Glutamatergic neuron (in vitro differentiated cells): ENCODE measurements at places on chromosomes 6 and 20.

GRCh38 chr6:106744781-106745180 is 115.4 kb downstream of the QRSL1 start:
- no peak overlapping the region for H3K27ac ChIP-seq
- peaks cover 25% of the 10 kb centered on the region for H3K4me1 ChIP-seq
- no peak overlapping the region for H3K4me3 ChIP-seq

DNA sequence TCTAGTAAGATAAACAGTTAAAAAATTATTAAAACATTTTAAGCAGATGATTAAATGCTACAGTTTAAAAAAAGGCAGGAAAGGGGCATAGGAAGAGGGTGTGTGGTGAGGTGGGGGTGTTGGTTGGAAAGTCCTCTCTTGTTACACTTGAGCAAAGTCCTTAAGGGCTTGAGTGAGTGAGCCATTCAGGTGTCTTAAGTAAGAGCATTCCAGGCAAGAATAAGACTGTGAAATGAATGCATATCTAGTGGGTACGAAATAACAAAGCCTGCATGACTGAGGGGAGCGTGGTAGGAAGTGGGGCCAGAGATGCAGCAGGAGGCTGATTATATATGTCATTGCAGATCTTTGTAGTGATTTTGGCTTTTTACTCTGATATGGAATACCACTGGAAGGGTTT is 5.1 kb downstream of the CDKAL1 start:
- peaks cover 1% of the 10 kb centered on the region for H3K27me3 ChIP-seq
- peaks cover 4% of the 10 kb centered on the region for H3K4me1 ChIP-seq
- H3K4me3 ChIP-seq: no peak overlapping the region
- no peaks in the 10 kb centered on the region for H3K36me3 ChIP-seq
- H3K27ac ChIP-seq: no peak overlapping the region
- DNase-seq: no peak

DNA sequence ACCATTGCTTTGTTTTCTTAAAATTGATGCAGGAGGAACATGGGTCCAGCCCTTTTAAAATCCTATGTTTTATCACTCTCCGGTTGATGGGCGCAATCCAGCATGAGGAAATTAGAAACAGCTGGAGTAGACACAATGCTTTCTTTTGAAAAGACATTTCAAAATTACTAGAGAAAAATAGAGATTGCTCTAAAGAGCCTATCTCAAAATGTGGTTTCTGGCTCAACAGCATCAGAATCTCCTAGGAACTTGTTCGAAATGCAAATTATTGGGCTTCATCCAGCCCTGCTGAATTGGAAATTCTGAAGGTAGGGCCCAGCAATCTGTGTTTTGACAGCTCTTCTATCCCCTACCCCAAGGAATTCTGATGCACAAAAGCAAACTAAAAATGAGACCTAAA is 190.8 kb upstream of the BMP2 start:
- no peak overlapping the region for H3K4me3 ChIP-seq
- no peak for DNase-seq
- no peak overlapping the region for H3K27ac ChIP-seq

GRCh38 chr6:159430323-159430722 is 261.1 kb downstream of the FNDC1 start:
- no peak overlapping the region for H3K27ac ChIP-seq
- H3K27me3 ChIP-seq: peaks cover 1% of the 10 kb centered on the region
- H3K36me3 ChIP-seq: peaks cover 10% of the 10 kb centered on the region

DNA sequence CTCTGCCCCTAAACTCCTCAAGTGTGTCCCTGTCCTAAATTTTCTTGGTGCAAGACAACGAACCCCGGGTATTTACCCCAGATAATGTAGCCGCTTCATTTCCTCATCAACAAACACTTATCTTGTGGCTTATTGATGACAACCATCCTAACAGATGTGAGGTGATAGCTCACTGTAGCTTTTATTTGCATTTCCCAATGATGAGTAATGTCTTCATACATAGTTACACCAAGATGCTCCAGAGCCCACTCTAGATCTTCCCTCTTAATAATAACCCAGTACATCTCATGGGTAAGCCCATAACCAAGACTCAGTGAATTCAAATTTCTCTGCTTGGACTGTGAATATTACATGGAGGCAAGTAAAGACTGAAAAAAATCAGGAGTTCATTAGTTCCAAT is 48.2 kb upstream of the BEND6 start:
- no peaks in the 10 kb centered on the region for H3K36me3 ChIP-seq
- H3K27me3 ChIP-seq: no peaks in the 10 kb centered on the region
- no peak overlapping the region for H3K27ac ChIP-seq
- no peaks in the 10 kb centered on the region for H3K4me1 ChIP-seq

DNA sequence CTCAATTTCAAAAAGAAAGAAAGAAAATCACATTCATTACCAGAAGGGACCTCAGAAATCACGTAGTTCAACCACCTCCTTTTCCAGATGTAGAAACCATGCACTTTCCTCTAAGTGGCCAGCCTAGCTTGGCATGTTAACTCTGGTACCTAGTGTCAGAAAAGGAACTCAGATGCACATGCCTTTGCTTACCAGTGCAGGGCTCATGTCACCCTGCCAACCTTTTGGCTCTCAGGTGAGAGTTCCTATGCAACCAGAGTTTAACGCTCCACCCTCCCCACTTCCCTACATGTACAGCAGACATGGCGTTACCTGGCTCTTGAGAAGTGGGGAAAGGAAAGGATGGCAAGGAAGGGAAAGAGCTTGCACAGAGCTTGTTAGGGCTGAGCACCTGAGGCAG is 16.3 kb upstream of the IL17F start:
- H3K36me3 ChIP-seq: no peaks in the 10 kb centered on the region
- no peaks in the 10 kb centered on the region for H3K27me3 ChIP-seq
- H3K4me1 ChIP-seq: no peaks in the 10 kb centered on the region
- H3K27ac ChIP-seq: no peak overlapping the region

GRCh38 chr6:154154389-154154967 is 115.4 kb downstream of the OPRM1 start:
- H3K4me1 ChIP-seq: no peaks in the 10 kb centered on the region
- no peaks in the 10 kb centered on the region for H3K36me3 ChIP-seq

- no peaks in the 10 kb centered on the region for H3K36me3 ChIP-seq
- no peak within 1 kb of the TSS for H3K27ac ChIP-seq
- DNase-seq: peak; percentile 64
- peaks cover 10% of the 10 kb centered on the region for H3K27me3 ChIP-seq
Measured at GRCh38 chr6:35776364-35777215, at the start of gene CLPSL2. Gene CLPSL2, plus strand, starts transcription at chr6:35776598. Its CDS starts 21 bp downstream, at chr6:35776619.

DNA sequence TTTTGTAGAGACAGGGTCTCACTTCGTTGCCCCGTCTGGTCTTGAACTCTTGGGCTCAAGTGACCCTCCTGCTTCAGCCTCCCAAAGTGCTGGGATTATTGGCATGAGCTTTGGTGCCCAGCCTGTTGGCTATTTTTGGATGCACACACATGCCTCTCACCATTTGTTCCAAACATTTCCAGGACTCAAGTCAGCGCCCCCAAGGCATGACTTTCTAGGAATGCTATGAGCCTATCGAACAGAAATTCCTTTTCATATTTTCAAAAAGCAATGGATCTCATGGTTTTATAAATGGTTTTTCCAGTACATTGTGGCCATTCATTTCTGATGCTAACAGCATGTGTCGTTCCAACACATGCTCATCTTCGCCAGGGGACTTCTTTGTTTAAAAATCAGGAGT is 119.3 kb upstream of the NAA20 start:
- no peaks in the 10 kb centered on the region for H3K4me1 ChIP-seq
- no peak overlapping the region for H3K4me3 ChIP-seq
- no peaks in the 10 kb centered on the region for H3K27me3 ChIP-seq
- no peak for DNase-seq
- H3K36me3 ChIP-seq: peaks cover 38% of the 10 kb centered on the region

DNA sequence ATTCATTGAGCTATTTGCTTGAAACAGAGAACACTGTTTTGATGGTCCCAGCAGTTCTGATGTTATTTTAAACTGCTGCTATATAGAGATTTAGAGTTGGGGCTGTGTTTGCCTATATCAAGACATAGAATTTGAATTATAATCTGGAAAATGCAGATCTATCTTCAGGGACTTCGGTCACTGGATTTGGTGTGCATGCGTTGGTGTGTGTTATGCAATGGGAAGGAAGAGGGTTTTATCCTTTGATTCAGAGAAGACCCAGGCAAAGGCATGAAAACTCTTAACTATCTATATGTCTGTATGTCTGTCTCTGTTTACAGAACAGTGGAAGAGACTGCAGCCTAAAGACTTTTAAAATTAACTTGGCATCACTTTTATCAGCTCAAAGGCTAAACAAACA is 2.0 kb downstream of the ADGRB3 start:
- no peak for DNase-seq
- peaks cover 41% of the 10 kb centered on the region for H3K4me1 ChIP-seq
- peak overlapping the region; percentile 92 for H3K4me3 ChIP-seq
- no peaks in the 10 kb centered on the region for H3K36me3 ChIP-seq

DNA sequence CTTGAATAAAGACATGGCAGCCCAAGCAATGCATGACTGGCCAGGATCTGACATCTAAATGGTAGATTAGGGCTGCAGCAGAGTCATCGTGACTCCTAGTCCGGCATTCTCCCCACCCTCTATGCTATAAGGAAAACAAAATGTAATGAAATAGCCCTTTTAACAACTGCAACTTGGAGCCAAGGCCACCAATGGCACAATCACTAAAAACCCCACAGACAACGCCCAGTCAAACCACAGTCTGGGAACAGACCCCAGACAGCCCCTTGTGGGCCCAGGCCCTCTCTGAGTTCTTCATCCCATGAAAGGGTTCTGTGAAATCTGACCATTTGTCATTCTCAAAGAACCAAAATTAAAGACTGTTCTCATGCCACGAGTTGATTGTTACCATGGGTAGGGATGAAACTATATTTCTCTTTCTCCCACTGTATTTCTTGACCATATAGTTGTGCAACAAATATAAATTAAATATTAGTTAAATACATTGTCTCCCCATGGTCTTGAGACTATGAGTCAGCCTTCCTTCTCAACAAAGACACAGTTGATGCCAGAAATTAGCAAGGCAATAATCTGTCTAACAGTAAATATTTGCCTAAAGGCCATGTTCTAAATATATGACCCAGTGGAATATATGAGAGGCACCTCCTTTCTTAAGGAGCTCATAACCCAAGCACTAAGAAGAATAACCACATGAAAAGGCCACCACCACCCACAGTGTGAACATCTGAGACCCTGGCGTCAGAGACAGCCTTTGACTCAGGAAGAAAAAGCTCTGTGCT is 85.6 kb upstream of the SSTR4 start:
- no peaks in the 10 kb centered on the region for H3K27me3 ChIP-seq
- no peaks in the 10 kb centered on the region for H3K36me3 ChIP-seq
- H3K4me1 ChIP-seq: no peaks in the 10 kb centered on the region
- H3K4me3 ChIP-seq: no peak overlapping the region
- H3K27ac ChIP-seq: no peak overlapping the region

DNA sequence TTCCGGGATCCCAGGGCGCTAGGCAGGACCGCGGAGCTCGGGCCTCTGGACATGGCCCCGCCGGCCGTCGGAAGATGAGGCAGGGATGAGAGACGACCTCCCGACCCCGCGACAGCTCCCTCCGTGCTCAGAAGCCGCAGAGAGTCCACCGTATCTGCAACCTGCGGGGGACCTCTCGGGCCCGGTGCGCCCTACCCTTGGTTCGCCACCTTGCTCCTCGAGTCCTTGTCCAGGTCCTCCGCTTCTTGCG is 301 bp downstream of the PPP1R3D start:
- peaks cover 16% of the 10 kb centered on the region for H3K4me1 ChIP-seq
- peak overlapping the region; percentile 81 for H3K4me3 ChIP-seq
- H3K36me3 ChIP-seq: no peaks in the 10 kb centered on the region
- DNase-seq: peak; percentile 44
- H3K27me3 ChIP-seq: peaks cover 4% of the 10 kb centered on the region

- H3K4me1 ChIP-seq: no peaks in the 10 kb centered on the region
- H3K27ac ChIP-seq: no peak overlapping the region
- H3K27me3 ChIP-seq: peaks cover 2% of the 10 kb centered on the region
- DNase-seq: no peak
- H3K4me3 ChIP-seq: no peak overlapping the region
Measured at GRCh38 chr6:11732036-11732631, 46.5 kb downstream of the ADTRP start.
